ENCODE measurements at places on chromosomes 6 and 20.
A peak's percentile ranks its signal among the peaks of the same experiment; 100 is the strongest.

GRCh38 chr20:432208-432607 lies 24.1 kb downstream of the RBCK1 start:
- H3K27me3 ChIP-seq, result no peaks in the 10 kb centered on the region
- no peak overlapping the region for H3K4me3 ChIP-seq
- no peak for DNase-seq
- H3K36me3 ChIP-seq, result no peaks in the 10 kb centered on the region
- H3K4me1 ChIP-seq, result peaks cover 2% of the 10 kb centered on the region

DNA sequence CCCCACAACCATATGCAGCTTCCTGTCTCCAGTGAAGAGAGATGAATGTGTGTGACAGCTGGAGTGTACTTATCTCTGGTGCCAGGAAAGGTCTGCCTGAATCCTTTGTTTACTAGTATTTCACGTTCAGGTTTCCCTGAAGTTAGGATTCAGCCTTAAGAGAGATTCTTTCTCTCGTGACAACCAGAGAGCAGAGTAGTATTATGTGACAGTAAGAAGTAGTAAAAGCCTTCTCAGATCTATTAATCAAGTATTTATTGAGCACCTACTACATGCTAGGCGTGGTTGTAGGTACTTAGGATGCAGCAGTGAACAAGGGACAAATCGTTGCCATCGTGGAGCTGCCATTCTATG lies 949 bp downstream of the KIFC1 start:
- no peaks in the 10 kb centered on the region for H3K27me3 ChIP-seq
- H3K4me3 ChIP-seq, result peak overlapping the region; percentile 85
- peaks cover 4% of the 10 kb centered on the region for H3K36me3 ChIP-seq
- H3K27ac ChIP-seq, result peak overlapping the region; percentile 76
- H3K4me1 ChIP-seq, result peaks cover 21% of the 10 kb centered on the region
- no peak for DNase-seq

GRCh38 chr6:7142228-7142801 lies 34.6 kb downstream of the RREB1 start:
- no peaks in the 10 kb centered on the region for H3K36me3 ChIP-seq
- H3K4me1 ChIP-seq, result peaks cover 75% of the 10 kb centered on the region
- H3K4me3 ChIP-seq, result no peak overlapping the region
- DNase-seq, result no peak
- peak overlapping the region; percentile 82 for H3K27ac ChIP-seq

GRCh38 chr6:33390767-33391277 lies 801 bp upstream of the KIFC1 start:
- no peak for DNase-seq
- no peaks in the 10 kb centered on the region for H3K36me3 ChIP-seq
- peaks cover 21% of the 10 kb centered on the region for H3K4me1 ChIP-seq

DNA sequence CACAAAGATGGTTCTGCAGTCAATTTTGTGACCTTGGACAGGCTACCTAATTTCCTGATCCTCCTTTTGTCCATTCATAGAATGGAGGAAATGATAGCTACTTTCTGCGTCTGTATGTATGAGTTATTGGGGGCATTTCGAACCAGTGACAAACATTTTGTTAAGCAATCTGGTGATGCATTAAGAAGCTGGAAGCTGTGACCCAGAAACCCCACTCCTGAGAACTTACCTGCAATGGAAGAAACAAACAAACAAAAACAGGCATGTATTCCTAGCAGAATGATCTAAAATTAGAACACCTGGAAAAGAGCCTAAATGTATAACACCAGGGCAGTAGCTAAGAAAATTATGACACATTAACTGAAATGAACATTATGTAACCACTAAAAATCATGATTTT lies 33.4 kb upstream of the PRND start:
- no peak for DNase-seq
- H3K36me3 ChIP-seq, result no peaks in the 10 kb centered on the region
- peaks cover 20% of the 10 kb centered on the region for H3K4me1 ChIP-seq
- H3K4me3 ChIP-seq, result no peak overlapping the region
- H3K27me3 ChIP-seq, result no peaks in the 10 kb centered on the region

DNA sequence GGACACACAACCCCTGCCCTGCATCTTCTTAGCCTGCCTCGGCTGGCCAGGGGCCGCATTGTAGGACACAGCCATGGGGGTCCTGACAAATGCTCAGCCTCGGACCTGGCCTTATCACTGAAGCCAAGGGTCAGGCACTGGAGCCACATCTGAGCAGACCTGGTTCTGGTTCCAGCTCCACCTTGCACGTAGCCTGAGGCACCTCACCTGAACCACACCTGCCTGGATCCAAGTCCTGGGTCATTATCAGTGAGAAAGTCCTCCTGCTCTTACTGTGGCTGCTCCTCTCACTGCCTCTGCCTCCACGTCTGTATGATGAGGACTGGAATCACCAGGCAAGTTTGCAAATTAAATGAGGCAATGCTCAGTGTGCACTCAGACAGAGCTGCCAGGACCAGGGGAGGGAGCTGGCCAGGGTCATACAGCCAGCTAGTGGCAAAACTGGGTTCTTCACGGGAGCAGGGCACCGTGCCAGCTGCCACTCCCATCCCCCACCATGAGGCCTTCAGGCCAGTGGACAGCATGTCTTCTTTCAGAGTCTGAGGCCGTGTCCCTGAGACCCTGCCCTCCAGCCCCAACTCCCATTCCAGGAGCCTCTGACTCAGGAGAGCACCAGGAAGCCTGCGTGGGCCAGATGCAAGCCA lies 40.2 kb downstream of the MRPL14 start:
- no peaks in the 10 kb centered on the region for H3K27me3 ChIP-seq
- H3K4me1 ChIP-seq, result no peaks in the 10 kb centered on the region
- no peaks in the 10 kb centered on the region for H3K36me3 ChIP-seq
- no peak for DNase-seq

DNA sequence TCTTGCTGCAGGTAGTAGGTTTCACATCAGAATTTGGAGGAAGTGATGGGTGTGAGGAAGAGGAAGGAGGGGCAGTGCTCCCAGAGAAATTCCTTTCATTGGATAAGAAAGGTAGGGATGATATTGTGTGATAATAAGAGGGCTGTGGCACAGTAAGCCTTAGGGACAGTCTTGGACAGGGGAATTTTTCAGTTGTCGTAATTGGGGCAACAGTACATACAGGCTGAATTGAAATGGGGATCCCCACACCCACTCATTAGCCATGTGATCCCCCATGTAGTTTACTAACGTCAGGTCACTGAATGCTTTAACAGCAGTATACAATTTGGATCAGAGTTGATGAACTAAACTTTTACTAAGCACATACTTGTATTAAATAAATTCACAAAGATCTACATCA lies 79.4 kb downstream of the FOXO3 start:
- H3K27me3 ChIP-seq, result no peaks in the 10 kb centered on the region
- H3K36me3 ChIP-seq, result peaks cover 2% of the 10 kb centered on the region
- peak overlapping the region; percentile 31 for H3K27ac ChIP-seq

- H3K27ac ChIP-seq, result peak overlapping the region; percentile 95
- peaks cover 10% of the 10 kb centered on the region for H3K4me1 ChIP-seq
- H3K27me3 ChIP-seq, result no peaks in the 10 kb centered on the region
- 0 out of 2 replicates have a peak, but pooled peaks cover 3% of the 10 kb centered on the region for H3K36me3 ChIP-seq
- DNase-seq, result peak; percentile 8
Observed at GRCh38 chr6:100881707-100882040, 545 bp upstream of the ASCC3 start.

- no peak overlapping the region for H3K4me3 ChIP-seq
- H3K36me3 ChIP-seq, result no peaks in the 10 kb centered on the region
- peaks cover 17% of the 10 kb centered on the region for H3K27me3 ChIP-seq
- H3K27ac ChIP-seq, result no peak overlapping the region
- DNase-seq, result no peak
- H3K4me1 ChIP-seq, result no peaks in the 10 kb centered on the region
Observed at GRCh38 chr20:56815796-56816195, 186.7 kb downstream of the TFAP2C start.

- H3K36me3 ChIP-seq, result no peaks in the 10 kb centered on the region
- H3K27ac ChIP-seq, result no peak overlapping the region
- H3K4me3 ChIP-seq, result no peak overlapping the region
- H3K4me1 ChIP-seq, result no peaks in the 10 kb centered on the region
Observed at GRCh38 chr6:105676857-105677256, 274.0 kb upstream of the PREP start.
